Tibial artery (tissue), 4 donors: ENCODE measurements at places on chromosomes 4 and X.

DNA sequence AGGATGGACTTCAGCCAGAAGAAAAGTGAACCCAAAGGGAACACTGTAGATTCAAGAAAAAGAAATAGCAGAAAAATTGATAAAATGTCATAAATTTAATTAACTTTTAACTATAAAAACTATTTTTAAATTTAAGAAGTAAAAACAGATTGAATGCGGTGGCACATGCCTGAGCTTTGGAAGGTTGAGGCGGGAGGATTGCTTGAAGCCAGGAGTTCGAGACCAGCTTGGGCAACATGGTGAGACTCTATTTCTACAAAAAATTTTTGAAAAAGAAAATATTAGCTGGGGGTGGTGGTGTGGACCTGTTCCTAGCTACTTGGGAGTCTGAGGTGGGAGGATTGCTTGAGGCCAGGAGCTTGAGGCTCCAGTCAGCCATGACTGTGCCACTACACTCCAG lies 3.0 kb downstream of the FAM184B start:
- DNase-seq, result no peak

GRCh38 chrX:56817179-56817578 lies 88.1 kb downstream of the NBDY start:
- DNase-seq, result no peak

DNA sequence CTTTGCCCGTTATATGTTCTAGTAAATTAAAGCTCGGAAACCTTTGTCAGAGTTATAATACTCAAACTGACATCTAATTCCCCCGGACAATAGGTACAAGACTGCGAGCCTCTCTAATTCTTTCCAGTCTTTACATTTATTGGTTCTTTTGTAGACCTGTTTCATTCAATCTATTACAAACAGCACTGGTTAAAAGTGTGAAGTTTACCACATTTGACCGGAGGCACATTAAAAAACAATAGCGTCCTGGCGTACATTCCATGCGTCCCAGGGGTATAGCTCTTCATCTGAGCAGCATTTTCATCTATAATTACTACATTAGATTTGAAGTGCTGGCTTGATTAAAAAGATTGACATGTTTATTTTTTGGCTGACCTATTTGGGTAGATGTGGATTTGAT lies 49.9 kb upstream of the TENM3 start:
- no peak for DNase-seq

- no peak for DNase-seq
Observed at GRCh38 chr4:146485968-146486367, 35.8 kb downstream of the SLC10A7 start.

GRCh38 chr4:186400676-186401075 lies 134.7 kb downstream of the F11 start:
- DNase-seq, result no peak

- peak; percentile 48 for DNase-seq
Observed at GRCh38 chr4:89889289-89889688, 5.4 kb upstream of the MMRN1 start.

- no peak for DNase-seq
Observed at GRCh38 chr4:93646233-93646930, 182.2 kb upstream of the ATOH1 start.

- no peak for DNase-seq
Observed at GRCh38 chrX:97315939-97316338, 432.2 kb downstream of the RPA4 start.

DNA sequence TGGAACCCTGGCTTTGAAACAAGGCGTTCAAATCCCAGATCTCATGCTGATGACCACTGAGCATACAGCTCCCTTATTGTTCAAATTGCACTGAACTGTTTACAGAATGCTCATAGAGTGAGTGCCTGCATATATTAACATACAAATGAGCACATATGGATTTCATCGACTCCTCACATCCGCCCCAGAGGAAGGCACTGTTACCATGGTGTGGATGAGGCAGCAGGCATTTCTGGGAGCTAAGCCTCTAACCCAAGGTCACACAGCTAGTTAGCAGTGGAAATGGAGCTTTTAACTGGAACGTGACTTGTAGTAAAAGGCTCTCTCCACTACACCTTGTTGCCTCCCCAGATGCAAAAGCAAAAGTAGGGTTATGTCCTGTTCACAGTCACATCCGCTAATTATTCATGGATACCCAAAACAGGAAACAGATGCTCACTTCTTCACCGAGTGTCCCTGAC lies 289.7 kb downstream of the STK32B start:
- no peak for DNase-seq

DNA sequence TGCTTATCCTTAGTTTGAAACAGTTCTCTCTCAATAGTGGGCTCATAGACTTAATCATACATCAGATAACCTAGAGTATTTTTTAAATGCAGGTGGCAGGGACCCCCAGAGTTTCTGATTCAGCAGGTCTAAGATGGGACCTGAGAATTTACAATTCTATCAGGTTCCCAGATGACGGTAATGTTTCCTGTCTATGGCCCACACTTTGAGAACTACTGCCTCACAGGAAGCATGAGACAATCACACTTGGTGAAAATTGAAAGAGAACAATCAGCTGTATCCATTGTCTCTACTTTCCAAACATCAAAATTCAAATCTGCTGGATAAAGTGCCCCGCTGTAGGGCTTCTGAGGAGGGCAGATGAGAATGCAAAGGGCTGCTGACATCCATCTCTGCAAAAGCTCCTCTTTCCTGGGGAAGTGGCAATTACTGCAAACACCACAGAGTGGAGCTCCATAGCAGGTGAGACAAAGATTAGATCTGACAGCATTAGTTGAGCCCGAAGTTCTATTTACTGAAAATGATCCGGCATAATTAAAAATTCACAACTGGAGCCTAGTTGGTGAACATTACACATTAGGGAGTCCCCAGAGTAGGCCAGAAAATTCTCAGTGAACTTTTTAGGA lies 187.8 kb upstream of the MBNL3 start:
- no peak for DNase-seq
